ENCODE measurements at places on chromosomes 16 and 17.

GRCh38 chr17:71084219-71084618 lies 914.9 kb downstream of the KCNJ2 start:
- no peak for DNase-seq

DNA sequence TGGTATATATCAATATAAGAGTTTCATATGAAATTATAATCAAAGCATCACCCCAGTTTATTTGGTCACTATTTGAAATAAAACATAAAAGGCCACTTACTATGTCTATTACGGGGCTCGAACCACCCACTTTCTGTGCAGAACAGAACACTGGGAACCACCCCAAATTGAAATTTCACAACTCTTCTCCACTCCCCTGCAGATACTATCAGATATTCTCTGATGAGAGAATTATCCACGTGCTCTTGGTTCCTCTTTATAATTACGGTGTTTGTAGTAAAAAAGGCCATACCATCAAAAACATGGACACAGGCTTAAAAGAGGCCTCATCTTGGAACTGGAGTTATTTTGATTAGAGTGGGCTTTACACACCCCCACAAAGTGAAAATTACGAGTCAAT lies 82.8 kb downstream of the WDR59 start:
- DNase-seq: no peak

GRCh38 chr17:29589524-29590410 lies at the start of gene GIT1:
GIT1 (minus strand) TSS chr17:29589648; CDS start chr17:29589378, 270 bp downstream.
- peak; percentile 77 for DNase-seq

DNA sequence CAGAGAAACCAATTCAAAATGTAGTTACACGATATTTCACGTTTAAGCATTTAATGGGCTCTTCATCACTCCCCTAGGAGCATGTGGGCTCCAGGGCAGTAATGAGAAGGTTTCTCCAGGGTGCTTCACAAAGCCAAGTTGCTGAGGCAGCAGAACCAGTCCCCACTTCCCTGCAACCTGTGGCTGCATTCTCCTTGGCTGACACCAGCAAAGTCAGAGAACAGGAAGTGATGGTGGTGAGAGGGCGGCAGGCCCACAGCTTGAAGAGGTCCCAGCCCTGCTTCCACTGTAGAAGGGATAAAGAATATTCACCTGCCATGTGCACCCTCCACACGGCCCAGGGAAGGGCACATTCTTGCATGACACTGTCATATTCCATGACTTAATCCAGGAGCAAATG lies 133.2 kb downstream of the CBLN1 start:
- DNase-seq: no peak

DNA sequence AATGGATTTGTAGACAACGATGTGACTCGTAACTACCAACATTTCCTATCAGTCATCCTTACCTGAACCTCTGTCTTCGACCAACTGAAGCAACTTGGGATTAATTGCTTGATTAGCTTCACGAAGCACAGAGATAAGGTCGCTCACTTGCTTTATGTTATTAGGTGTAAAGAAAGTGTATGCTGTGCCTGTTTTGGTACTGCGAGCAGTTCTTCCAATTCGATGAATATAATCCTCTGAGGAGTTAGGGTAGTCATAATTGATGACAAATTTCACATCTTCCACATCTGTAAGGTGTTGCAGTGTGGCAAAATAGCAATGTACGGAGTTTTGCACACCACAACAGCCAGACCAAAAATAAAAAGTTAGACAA lies 3.6 kb upstream of the POLG2 start:
- DNase-seq: no peak

DNA sequence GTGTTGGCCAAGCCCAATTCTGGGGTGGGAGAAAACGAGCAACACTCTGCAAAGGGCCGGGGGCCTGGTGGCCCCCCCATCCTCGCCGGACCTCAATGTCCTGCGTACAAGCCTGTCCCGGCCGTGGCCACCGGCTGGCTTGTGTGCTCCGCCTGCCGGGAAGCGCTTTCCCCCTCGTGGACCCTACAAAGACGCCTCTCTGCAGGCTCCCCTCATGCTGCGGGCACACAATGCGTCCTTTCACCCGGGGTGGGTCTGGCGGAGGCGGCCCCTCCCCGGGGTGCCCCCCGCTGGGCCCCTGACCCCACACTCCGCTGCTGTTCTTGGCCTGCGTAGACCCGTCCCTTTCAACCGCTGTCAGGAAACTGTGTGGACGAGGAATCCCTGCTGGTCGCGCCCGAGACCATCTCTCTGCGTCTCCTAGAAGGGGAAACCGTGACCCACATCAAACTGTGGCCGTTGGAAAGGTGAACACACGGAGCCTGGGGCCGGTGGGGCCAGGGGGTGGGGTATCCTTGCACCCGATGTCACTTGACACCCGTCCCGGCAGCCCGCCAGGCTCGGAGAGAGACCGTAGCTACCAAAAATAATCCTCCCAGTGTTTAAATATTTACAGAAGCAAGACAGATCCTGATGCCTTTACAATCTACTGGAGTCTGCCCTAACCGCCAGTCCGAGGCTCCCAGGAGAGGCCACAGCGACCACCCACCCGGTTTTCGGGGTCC lies 43.6 kb downstream of the TBC1D16 start:
- no peak for DNase-seq

DNA sequence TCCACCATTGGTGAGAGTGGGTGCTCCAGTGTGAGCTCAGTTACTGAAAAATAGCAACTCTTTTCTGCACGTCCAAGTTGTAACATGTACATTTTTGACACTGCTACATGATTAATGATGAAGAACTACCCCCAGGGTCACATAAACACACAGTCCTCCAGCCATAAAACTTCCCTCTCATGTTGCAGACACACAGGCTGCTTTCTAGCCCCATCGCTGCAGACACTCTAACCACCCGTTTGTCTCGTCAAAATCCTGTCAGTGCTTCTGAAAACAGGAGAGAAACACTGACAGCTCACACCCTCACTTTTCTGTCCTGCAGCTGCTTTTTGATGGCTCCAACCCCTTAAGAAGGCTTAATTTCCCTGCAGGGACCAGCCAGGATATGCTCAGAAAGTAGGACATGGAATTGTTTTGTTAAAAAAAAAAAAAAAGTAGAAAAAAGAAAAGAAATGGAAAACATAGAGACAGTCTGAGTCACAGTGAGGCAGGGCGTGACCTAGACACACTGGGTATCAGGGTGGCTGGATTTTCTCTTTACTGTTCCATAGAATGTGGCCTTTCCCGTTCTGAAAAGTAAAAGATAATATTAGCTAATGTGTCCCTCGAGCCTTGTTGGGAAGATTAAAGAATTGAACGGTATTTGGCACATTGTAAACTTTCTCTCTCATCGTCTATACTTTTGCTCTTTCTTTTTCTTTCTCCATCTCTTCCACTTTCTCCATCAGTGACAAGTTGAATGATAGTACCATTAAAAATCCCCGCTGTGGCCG lies 20.7 kb upstream of the CCL5 start:
- DNase-seq: no peak

GRCh38 chr17:54007855-54008254 lies 185.1 kb downstream of the KIF2B start:
- DNase-seq: no peak

DNA sequence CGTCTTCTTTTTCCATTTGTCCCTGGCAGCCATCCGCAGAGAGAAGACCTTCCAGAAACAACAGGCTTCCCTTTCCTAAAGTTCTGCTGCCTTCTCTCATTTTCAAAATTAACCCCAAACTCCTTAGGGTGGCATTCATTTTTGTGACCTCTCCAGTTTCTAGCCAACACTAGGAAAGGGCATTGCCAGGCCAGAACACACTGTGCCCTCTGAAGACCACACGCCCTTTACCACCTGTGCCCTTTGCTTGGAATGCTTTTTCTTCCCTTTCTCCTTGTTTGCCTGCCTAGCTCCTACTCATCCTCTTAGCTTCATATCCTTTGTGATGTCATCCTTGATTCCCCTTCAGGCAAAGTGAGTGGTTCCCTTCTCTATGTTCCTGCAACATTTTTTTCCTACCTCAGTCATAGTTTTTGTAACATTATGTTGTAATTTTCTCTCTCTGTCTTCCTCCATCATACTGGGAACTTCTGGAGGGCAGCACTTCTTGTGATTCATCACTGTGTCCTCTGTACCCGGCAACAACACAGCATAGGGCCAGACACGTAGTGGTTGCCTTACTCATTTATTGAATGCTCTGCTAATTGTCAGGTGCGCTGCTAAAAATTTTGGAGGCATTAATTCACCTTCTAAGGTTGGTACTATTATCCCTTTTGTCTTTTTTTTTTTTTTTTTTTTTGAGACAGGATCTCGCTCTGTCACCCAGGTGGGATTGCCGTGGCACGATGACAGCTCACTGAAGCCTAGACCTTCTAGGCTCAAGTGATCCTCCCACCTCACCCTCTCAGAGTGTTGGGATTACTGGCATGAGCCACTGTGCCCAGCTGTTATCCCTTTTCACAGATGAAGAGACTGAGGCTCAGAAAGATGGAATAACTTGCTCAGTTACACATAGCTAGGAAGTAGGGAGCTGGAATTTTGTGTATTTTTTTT lies 1.0 kb downstream of the KAT8 start:
- DNase-seq: no peak

DNA sequence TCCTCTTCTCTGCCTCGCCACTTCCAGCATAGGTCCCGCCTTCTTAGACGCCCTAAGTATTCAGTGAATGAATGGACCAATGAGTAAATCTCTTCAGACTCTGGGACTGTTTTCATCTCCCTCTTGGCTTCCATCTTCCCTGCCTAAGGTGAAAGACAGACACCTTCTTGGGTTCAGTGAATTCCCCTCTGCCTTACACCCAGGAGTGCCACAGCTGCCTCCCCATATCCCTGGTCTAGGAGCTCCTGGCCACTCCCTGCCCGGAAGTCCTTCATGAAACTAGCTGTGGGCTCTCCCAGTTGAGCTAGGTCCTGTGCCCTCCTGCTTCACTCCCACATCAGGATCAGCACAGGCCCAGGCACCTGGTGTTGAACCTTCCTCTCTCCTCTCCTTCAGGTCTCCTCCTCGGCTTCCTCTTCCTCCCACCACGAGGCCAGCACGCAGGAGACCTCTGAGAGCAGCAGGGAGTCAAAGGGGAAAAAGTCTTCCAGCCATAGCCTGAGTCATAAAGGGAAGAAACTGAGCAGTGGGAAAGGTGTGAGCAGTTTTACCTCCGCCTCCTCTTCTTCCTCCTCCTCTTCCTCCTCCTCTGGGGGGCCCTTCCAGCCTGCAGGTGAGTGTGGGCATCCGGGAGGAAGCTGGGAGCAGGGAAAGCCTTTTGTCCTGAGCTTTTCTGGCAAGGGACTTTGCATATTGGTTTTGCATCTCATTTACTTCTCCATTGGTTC lies 10.3 kb downstream of the MLLT6 start:
- no peak for DNase-seq

- DNase-seq: peak; percentile 84
These were observed 7.3 kb downstream of the FMNL1 start for GRCh38 chr17:45228763-45229539.

DNA sequence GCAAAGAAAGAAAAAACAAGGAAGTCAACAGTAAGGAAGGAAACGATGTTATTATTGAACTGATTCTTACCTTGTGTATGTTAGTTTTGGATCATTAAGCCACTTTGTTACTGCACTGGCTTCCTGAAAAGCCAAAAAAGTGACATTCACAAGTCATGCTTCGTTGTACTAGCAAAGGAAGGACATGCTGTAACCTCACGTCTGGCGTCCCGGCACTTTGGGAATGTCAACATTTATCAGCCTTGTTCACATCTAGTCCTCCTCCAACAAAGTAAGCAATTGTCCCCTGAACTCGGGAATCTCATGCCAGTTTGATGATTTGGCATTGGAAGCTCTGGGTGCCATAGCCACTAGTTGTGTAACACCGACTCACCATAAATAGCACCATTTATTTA lies 731 bp upstream of the MKS1 start:
- no peak for DNase-seq

DNA sequence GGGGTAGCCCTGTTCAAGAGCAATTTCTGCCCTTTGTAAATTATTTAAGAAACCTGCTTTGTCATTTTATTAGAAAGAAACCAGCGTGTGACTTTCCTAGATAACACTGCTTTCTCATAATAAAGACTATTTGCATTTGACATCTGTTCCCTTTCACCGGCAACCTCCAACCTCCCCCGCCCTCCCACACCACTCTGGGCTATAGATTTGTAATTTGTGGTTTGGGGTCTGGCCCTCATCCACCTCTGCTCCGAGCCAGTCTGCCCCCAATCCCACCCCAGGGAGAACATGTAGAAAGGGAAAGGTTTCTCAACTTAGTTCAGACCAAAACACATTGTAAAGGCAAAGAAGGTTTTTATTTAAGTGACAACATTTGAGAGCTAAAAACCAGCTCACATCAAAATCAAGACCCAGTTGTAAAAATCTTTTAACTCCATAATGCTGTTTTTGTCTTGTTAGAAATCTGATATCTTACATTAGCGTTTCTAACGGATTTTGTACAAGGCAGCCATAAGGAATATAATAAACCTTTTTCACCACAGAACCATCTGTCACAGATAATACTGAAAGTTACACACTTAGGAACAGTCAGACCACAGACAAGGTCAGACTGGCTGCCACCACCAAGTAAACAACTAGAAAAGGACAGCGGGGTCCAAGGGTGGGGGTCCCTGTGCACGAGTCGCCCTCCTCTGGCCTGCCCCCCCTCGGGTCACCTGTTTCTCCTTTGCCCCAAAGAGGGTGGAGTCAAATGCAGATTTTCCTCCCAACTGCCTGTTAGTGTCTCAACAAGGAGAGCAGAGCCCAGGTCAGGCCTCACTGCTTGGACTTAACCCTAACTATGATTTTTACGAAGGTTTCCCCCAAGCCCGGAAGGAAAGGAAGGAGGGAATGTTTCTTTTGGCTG lies 6.9 kb downstream of the PIMREG start:
- no peak for DNase-seq

DNA sequence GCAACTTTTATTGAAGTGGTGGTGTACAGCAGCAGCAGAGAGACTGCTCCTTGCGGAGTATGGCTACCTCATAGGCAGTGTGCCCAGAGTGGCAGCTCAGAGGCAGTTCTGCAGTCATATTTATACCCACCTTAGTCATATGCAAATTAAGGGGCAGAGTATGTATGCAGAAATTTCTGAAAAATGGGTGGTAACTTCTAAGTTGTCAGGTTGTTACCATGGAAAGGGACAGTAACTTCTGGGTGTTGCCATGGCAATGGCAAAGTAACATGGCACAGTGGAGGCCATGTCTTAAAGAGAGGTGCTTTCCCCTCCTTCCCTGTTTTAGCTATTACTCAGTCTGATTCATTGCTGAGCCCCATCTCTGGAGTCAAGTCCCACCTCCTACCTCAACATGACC lies 53.4 kb downstream of the MEOX1 start:
- no peak for DNase-seq

- DNase-seq: no peak
These were observed 61.1 kb downstream of the SIAH1 start for GRCh38 chr16:48323783-48324775.

DNA sequence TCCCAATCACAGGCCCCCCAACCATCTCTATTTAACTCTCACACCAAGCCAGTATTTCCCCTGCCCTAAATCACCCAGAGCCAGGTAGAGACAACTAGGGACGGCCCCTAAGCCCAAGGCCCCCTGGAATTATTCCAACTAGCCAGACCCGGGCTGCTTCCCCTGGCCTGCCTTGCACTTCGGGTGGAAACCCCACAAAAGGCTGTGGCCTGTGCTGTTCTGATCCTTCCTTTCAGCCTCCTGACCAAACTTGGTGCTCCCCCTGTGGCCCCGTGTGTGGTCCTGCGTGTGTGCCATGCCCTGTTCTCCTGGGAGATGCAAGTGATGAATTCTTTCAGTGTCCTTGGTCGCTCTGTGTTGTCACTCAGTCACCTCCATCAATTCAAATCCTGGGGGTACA lies 14.9 kb downstream of the CCL17 start:
- DNase-seq: no peak
